ENCODE measurements at places on chromosomes 3 and 15.

DNA sequence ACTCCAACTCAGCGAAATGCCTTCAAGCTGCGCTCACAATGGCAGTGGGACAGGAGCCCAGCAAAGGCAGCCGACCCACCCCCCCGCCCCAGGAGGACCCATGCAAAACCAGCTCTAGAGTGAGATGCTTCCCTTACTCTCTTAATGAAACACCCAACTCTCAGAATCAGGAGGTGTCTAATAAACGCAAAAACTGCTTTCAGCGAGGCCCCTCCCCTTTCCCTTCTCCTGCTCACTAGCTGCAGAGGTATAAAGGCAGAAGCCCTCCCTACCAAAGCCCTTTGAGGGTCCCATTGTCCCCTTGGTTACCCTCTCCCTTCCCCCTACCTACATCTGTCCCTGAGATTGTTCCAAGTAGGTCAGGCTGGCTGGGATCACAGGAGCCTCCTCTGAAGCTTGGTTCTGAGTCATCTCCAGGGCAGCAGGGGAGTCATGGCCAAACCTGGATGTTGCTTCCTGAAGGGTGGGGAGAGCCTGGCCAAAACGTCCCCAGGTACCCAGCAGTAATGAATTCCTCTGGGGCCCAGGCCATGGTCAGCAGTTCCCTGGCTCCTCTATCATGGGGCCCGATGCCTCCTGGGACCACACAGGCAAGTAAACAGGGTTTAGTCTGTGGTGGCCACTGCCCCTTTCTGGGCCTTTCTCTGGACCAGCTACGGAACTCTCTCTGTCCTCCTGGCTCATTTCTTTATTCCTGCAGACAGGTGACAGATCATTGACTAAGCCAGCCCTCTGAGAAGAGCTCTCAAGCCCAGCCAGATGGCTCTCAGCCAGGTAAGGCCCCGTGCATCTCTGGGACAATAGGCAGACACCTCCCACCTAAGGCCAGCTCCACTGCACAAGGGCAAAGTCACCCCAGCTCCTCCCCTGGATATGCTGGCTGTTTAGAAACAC is 8.6 kb downstream of the KLHL25 start:
- DNase-seq = peak; percentile 36

- DNase-seq = no peak
Measured at GRCh38 chr3:4588466-4588865, 95.3 kb downstream of the ITPR1 start.

DNA sequence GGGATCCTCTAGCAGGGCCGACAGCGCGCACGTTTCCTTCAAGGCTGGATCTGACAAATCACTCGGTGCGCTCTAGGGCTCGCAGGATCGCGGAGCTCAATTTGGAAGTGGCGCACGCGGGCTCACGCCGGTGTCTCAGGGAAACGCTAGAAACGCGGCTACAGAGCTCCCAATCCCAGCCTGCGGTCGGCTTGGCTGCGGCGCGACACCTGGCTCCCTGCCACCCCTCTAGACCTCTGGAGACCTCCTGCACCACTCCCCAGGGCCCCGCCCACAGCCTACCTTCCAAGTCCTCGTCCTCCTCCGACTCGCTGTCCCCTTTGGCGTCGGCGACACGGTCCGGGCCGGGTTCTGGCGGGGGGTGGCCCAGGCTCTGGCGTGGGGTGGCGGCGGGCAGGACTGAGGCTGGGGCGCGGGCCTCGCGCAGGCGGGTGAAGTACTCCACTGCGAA is 596 bp downstream of the PRKAR2A start:
- no peak for DNase-seq

- no peak for DNase-seq
Measured at GRCh38 chr3:27345493-27345892, 23.7 kb downstream of the NEK10 start.

- no peak for DNase-seq
Measured at GRCh38 chr3:57953576-57953975, 54.6 kb upstream of the FLNB start.

DNA sequence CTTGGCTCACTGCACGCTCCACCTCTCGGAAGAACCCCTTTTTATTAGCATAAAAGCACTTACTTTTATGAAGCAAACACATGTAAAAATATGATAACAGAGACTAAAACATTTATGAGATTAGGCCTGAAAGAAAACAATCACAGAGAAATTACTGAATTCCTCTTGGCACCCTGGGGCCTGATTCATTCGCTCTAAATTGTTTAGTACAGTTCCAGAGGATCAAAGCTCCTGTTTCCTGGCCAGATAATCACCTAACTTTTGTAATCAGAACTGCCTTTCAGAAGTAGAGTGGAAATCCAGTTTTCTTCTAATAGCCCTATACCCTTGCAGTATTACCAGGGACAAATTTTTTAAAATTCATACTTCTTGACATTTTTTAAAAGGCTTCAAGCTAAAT is 6.4 kb downstream of the NPAP1 start:
- DNase-seq = no peak

DNA sequence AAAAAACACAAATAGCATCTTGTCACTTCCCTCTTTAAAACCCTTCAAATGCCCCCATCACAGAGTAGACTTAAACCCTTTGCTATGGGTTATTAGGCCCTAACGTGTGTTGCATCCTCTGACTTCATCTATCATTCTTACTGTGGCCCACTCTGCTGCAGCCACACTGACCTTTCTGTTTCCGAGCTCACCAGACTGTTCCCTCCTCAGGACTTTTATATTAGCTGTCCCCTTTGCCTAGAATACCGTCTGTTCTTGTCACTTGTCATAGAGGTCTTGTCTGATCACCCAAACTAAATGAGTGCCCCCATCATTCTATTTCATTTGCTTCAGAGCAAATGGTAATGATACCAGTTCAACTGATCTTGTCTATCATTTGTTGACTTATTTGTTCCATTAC is 877 bp upstream of the FEM1B start:
- DNase-seq = no peak

GRCh38 chr3:190224456-190224855 is 97.8 kb downstream of the CLDN1 start:
- DNase-seq = no peak

- no peak for DNase-seq
Measured at GRCh38 chr15:47577000-47577399, 140.3 kb upstream of the SEMA6D start.

DNA sequence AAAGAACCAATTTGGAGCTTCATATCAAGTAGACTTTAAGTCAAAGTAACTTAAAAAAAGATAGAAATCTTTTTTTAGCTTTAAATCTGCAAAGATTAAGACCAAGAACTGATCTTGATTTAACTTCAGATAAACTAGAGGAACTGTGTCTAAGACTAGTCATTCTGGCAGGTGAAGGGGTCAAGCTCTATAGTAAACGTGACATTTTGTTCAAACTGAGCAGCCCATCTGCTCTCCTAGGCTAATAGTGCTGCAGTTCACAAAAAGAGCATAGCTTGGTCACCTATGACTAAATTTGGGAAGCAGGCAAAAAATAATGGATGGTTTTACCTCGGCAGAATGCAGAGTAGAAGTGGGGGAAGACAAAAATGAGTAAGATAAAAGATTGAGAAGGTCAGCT is 168.8 kb upstream of the ALCAM start:
- no peak for DNase-seq

- no peak for DNase-seq
Measured at GRCh38 chr3:20931834-20932233, 745.8 kb upstream of the SGO1 start.

DNA sequence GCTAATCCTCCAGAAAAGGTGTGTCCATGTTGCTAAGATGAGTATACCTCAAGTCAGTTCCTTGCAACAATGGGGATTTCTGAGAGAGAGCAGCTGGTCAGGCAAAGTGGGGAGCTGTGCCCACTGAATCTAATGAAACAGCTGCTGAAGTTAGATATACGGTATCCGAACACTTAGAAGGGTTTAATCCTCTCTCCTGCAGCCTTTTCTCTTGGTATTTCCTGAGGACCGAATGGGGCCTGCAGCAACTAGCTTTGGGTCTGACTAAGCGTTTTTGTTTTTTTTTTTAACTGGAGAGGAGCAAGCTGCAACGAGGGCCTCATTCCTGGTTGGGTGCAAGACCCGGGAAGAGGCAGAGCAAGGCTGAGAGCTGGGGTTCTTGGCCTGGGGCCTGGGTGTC is 37.6 kb upstream of the BNC1 start:
- no peak for DNase-seq

DNA sequence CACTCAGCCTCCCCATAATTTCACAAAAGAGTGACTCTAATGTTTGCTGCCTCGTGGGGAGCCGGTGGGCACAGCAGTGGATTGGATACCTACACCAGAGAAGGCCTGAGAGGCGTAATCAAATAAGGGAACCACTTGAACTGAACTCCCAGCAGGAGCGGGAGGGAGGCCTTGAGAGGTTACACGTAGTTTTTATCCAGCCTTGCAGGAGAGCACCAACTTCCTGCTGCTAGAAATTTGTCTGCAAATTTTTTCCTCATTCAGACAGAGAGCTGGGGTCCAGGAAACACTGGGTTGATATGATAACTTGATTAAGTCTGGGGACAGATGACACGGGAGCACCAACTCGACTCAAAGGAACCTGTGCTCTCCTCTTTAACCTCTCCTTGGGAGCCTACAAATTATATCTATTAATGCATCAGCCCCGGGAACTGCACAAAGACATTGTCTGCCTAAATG is 69.8 kb downstream of the HES1 start:
- DNase-seq = peak; percentile 90

- DNase-seq = no peak
Measured at GRCh38 chr3:9615003-9615628, 34.2 kb upstream of the MTMR14 start.

DNA sequence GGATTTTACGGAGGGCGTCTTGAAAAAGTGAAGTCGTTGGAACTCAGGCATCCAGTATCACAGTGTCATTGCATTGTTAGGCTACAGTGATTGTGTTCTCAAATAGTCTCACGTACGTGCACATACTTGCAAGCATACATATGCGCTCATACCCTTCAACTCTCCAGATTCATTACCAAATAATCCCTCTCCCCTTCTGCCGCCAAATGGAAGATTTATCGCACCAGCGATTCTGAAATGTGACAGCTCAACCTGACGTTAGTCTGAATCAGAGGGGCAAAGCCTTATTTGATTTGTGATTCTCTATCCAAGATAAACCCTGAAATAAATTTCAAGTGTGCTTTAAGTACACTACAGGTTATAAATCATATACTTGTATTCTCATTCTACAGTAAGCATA is 119.4 kb downstream of the GADL1 start:
- no peak for DNase-seq

GRCh38 chr15:99421172-99421656 is 144.6 kb upstream of the MEF2A start:
- no peak for DNase-seq

GRCh38 chr15:26867200-26868007 is 542 bp downstream of the GABRA5 start:
- no peak for DNase-seq

GRCh38 chr3:15295506-15295905 is 36.9 kb downstream of the SH3BP5 start:
- no peak for DNase-seq

GRCh38 chr3:156149876-156150275 is 29.5 kb downstream of the KCNAB1 start:
- DNase-seq = no peak

DNA sequence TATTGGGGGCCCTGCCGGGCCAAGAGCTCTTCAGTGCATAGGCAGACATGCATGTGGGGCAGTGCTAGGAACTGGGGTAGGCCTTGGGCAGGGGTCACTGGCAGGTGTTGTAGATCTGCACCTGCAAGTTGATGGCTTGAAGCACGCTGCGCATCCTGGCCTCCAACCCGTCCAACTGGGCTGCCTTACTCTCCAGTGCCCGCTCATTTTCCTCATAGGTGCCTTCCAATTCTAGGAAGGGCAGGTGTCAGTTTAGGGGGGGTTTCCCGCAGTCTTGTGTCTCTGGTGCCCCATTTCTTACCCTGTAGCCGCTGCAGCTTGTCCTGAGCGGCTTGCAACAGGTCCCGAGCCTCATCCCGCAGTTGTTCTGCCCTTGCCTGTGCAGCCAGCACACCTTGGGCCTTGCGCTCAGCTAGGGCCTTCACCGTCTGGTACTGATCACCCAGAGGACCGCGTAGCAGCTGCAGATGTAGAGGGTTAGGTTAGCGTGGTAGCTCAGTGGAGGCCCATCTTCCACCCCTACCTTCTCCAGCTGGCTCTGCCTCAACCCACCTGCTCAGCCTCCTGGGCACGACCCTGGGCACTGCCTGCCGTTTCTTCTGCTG is 611 bp upstream of the USP19 start:
- no peak for DNase-seq

Measured in NCI-H2081 treated with DMSO at 0.1 percent for 48 hours (cell line).